ENCODE measurements at places on chromosomes 6 and 20. TPM values are rescaled to one million over a fixed set of nuclear protein-coding genes. Genes with fewer than 3 reads are reported as not detected.

- peaks cover 3% of the 10 kb centered on the region for H3K4me1 ChIP-seq
- no peak within 1 kb of the TSS for H3K4me3 ChIP-seq
- H3K27me3 ChIP-seq, result peaks cover 48% of the 10 kb centered on the region
- no peak within 1 kb of the TSS for H3K27ac ChIP-seq
- DNase-seq, result no peak
These were observed at the start of gene ASIP for GRCh38 chr20:34240693-34241615. Gene ASIP, plus strand, starts transcription at chr20:34241423. Its CDS starts 18,952 bp downstream, at chr20:34260375.

Gene CEP250
- 71.2 TPM for total RNA-seq

GRCh38 chr20:5862703-5863039 lies 87.7 kb downstream of the TRMT6 start:
- peaks cover 3% of the 10 kb centered on the region for H3K36me3 ChIP-seq
- DNase-seq, result no peak
- no peak overlapping the region for H3K27ac ChIP-seq
- peaks cover 32% of the 10 kb centered on the region for H3K4me1 ChIP-seq
- H3K27me3 ChIP-seq, result no peaks in the 10 kb centered on the region
- no peak overlapping the region for H3K4me3 ChIP-seq

- H3K27ac ChIP-seq, result no peak overlapping the region
- DNase-seq, result no peak
- no peaks in the 10 kb centered on the region for H3K27me3 ChIP-seq
- no peak overlapping the region for H3K4me3 ChIP-seq
These were observed 97.5 kb downstream of the MAFB start for GRCh38 chr20:40591536-40591935.

GRCh38 chr6:169961772-169962561 lies 210.5 kb downstream of the ERMARD start:
- H3K36me3 ChIP-seq, result no peaks in the 10 kb centered on the region
- H3K27ac ChIP-seq, result no peak overlapping the region
- peaks cover 19% of the 10 kb centered on the region for H3K27me3 ChIP-seq
- H3K4me3 ChIP-seq, result no peak overlapping the region
- H3K4me1 ChIP-seq, result peaks cover 3% of the 10 kb centered on the region
- DNase-seq, result no peak

DNA sequence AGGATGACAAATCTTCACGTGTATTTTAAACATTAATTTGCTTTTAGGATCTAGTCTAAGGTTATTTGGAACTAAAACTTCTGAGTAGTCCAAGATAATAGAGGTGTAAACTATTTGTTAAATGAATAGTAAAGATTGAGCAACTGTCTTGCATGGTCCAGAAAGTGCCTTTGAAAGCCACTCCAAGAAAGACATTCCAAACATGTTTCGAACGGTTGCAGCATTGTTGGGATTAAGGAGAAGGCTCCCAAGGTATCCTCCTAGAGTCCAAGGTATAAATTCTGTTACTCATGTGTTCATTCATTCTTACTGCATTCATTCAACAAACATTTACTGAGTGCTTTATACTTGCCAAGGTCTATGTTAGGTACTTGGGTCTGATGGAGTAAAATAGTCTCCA lies 28.8 kb upstream of the MYLK2 start:
- H3K36me3 ChIP-seq, result peaks cover 64% of the 10 kb centered on the region
- DNase-seq, result no peak
- H3K27ac ChIP-seq, result no peak overlapping the region
- no peaks in the 10 kb centered on the region for H3K27me3 ChIP-seq

- H3K36me3 ChIP-seq, result no peaks in the 10 kb centered on the region
- no peak for DNase-seq
- no peak overlapping the region for H3K4me3 ChIP-seq
- H3K27ac ChIP-seq, result no peak overlapping the region
- H3K27me3 ChIP-seq, result no peaks in the 10 kb centered on the region
These were observed 17.5 kb downstream of the TFAP2C start for GRCh38 chr20:56646599-56646998.

GRCh38 chr6:87943191-87943590 lies 104.5 kb upstream of the SPACA1 start:
- H3K4me1 ChIP-seq, result no peaks in the 10 kb centered on the region
- no peak overlapping the region for H3K27ac ChIP-seq
- peaks cover 29% of the 10 kb centered on the region for H3K27me3 ChIP-seq
- H3K36me3 ChIP-seq, result no peaks in the 10 kb centered on the region
- H3K4me3 ChIP-seq, result no peak overlapping the region

DNA sequence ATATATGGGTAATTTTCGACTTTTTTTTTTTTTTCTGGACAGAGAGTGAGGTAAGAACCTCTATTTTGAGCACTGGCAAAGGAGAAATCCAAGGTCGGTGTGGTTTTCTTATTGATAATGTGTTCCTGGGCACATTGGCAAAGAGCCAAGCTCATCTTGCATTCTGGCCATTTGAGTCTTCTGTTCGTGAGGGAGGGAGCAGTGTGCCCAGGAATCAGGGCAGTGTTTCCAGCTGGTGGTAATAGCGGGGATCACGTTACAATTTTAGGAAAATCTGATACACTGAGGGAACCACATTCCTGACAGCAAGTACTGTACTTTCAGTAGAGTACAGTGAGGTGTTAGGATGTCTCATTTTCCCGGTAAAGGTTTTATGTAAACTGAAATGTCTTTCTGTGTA lies 442.3 kb upstream of the MAP3K7 start:
- peaks cover 2% of the 10 kb centered on the region for H3K27me3 ChIP-seq
- no peak overlapping the region for H3K27ac ChIP-seq
- H3K36me3 ChIP-seq, result no peaks in the 10 kb centered on the region
- H3K4me3 ChIP-seq, result no peak overlapping the region
- DNase-seq, result no peak

- H3K27me3 ChIP-seq, result peaks cover 15% of the 10 kb centered on the region
- H3K27ac ChIP-seq, result no peak overlapping the region
- no peaks in the 10 kb centered on the region for H3K4me1 ChIP-seq
- no peaks in the 10 kb centered on the region for H3K36me3 ChIP-seq
- DNase-seq, result no peak
These were observed 171.6 kb upstream of the FBXL4 start for GRCh38 chr6:99119109-99120031.

GRCh38 chr6:72916298-72916697 lies 294.4 kb downstream of the KCNQ5 start:
- no peaks in the 10 kb centered on the region for H3K4me1 ChIP-seq
- DNase-seq, result no peak
- no peaks in the 10 kb centered on the region for H3K36me3 ChIP-seq
- no peak overlapping the region for H3K4me3 ChIP-seq
- peaks cover 4% of the 10 kb centered on the region for H3K27me3 ChIP-seq

Gene ZC3H12D
- total RNA-seq, result 37.6 TPM

Gene DEFB132
- not detected for total RNA-seq

DNA sequence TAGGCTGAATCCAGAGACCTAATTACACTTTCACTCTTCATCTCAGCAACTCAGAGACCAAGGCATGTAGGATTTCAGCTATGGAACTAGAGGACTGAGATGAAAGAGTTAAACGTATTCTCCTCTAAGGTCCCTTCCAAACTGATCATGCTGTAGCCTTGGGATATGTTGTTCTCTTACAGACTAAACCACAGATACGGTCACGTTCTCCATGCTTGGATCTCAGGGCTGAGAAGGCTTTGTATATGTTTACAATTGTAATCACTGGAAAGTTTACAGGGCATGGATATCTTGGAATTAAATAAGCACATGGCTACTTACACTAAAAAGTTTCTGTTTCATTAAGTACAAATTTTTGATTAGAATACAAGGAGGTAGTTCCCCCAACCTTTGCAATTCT lies 50.1 kb downstream of the PKIB start:
- H3K27ac ChIP-seq, result no peak overlapping the region
- H3K27me3 ChIP-seq, result peaks cover 2% of the 10 kb centered on the region
- no peaks in the 10 kb centered on the region for H3K36me3 ChIP-seq
- no peaks in the 10 kb centered on the region for H3K4me1 ChIP-seq

Gene MAD2L1BP
- 41.8 TPM for total RNA-seq

DNA sequence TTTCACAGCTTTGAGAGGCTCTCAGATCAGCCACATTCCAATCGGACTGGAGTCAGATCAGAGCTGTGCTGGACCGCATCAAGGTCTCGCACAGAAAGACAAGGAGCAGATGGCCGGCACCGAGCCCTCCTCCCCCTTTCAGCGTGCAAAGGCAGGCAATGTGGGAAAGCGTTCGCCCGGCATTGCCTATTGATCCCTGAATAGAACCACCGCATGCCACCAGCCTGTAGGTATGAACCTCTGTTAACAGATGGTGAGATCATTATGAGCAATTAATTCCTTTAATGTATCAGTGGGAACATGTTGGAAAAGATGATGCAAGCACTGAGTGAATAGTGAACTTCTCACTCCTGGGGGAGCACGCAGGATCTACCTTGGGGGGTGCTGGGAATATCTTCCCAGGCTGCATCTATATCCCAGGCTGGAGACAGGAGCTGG lies 117.5 kb upstream of the ID4 start:
- H3K4me1 ChIP-seq, result no peaks in the 10 kb centered on the region
- no peak overlapping the region for H3K4me3 ChIP-seq
- H3K36me3 ChIP-seq, result no peaks in the 10 kb centered on the region
- H3K27me3 ChIP-seq, result no peaks in the 10 kb centered on the region
- H3K27ac ChIP-seq, result no peak overlapping the region

Data from activated CD4-positive, alpha-beta memory T cell treated with anti-CD3 and anti-CD28 coated beads, Interleukin-2, amount 10 ng/mL, durations not matched to agents 7 days and 5 days (primary cell).